Caudate nucleus (tissue), 63 donors: ENCODE measurements at places on chromosomes 7 and 10.

DNA sequence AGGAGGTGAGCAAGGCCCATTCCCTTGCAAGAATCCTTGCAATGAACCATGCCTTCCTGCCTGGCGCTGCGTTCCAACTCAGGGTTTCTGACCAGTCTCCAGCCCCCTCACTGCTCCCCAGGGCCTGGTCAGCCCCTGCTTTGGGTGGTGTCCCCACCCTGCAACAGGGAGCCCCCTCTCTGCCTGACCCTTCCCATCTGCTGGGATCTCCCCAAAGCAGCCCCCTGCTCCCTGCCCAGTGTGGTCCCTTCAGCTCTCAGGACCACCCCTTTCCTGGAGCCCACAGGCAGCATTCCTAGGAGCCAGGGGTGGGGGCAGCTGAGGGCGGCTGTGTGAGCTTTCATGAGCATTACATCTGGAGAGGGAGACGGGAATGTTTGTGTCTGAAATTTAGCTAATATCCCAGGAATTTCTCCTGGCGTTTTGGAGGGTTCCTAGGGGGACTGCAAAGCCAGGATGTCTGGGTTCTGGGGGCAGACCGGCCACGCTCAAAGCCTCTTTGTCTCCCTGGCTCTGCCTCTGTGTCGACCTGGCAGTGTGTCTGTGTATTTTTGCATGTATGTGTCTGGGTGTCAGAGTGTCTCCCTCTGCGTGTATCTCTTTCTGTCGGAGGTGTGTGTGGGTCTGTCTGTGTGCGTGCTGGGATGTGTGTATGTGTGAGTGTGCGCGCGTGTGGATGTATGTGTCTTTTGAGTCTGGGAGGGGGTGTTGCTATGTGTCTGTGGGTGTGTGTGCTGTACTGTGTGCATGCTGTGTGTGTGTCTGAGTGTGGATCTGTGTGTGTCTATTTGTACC lies 300.5 kb upstream of the ZMIZ1 start:
- no peak for DNase-seq

DNA sequence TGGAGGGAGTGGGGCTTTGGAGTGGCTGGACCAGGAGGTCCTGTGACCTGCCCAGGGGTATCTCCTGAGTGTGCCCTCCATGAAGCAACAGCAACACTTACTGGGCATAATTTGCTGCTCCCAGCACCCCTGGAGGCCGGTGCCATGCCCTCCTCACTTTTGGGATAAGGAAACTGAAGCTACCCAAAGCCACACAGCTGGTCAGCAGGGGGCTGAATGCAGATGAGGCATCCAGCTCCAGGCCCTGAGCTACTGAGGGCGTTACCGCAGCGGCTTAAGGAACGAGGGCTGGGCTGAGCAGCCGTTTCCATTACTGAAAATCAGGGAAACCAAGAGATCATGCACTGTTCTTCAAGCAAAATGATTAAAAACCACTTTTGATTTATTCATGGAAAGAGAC lies 408.9 kb downstream of the GLRX3 start:
- no peak for DNase-seq

DNA sequence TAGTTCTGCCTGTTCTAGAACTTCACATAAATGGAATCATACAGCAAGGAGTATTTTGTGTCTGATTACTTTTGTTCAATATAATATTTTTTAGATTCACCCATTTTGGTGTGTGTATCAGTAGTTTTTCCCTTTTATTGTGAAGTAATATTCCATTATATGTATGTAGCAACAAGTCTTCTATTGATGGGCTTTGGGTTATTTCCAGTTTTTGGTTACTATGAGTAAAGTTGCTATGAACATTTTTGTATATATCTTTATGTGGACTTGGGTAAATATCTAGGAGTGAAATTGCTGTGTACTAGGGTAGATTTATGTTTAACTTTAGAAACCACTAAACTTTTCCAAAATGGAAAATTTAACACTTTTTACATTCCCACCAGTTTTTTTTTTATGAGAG lies 35.7 kb downstream of the ADK start:
- no peak for DNase-seq

DNA sequence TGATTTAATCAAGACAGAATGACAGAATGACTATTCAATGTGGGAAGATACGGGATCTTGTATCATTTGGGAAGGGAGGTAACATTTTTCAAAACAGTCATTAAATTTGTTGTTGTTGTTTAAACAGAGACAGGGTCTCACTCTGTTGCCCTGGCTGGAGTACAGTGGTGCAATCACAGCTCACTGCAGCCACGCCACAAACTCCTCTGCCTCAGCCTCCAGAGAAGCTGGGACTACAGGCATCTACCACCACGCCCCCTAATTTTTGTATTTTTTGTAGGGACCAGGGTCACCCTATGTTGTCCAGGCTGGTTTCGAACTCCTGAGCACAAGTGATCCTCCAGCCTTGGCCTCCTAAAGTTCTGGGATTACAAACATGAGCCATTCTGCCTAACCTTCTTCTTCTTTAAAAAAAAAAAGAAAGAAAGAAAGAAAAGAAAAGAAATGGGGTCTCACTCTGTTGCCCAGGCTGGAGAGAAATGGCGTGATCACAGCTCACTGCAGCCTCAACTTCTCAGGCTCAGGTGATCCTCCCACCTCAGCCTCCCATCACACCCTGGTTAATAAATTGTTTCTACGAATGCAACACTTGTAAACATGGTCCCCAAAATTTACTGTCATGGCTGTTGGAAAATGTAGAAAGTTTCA lies 24.3 kb downstream of the YWHAG start:
- no peak for DNase-seq

- DNase-seq, result no peak
Observed at GRCh38 chr10:59648711-59649201, 60.9 kb downstream of the SLC16A9 start.

DNA sequence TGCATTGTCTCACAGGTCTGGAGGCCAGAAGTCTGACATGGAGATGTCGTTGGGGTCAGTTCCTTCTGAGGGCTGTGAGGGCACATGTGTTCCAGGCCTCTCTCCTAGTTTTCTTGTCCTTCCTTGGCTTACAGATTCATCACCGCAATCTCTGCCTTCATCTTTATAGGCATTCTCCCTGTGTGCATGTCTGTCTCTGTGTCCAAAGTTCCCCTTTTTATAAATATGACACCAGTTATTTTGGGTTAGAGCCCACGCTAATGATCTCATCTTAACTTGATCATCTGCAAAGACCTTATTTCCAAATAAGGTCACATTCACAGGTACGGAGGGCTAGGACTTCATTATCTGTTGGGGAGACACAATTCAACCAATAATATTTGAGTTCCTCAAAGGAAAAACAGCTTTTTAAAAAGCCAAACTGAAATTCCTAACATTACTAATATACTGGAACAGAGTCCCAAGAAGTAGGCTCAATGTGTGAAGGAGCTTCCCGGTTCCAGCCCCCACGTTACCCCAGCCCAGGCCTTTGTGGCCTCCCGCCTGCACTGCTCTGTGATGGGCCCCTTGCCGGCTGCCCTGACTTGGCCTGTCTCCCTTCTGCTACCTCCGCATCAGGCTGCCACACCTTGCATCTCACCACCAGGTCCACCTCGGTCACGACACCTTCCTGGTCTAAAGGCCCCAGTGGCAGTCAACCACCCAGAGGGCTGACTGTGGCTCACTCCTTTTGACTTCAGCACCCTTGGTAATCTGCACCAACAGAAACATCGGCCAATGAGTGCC lies 142.7 kb downstream of the KCNMA1 start:
- no peak for DNase-seq

- DNase-seq, result no peak
Observed at GRCh38 chr10:46266306-46266985, 20.4 kb upstream of the ANTXRL start.

- no peak for DNase-seq
Observed at GRCh38 chr7:139725077-139725476, 52.7 kb downstream of the HIPK2 start.

- DNase-seq, result no peak
Observed at GRCh38 chr7:82393076-82393839, 50.3 kb downstream of the CACNA2D1 start.

DNA sequence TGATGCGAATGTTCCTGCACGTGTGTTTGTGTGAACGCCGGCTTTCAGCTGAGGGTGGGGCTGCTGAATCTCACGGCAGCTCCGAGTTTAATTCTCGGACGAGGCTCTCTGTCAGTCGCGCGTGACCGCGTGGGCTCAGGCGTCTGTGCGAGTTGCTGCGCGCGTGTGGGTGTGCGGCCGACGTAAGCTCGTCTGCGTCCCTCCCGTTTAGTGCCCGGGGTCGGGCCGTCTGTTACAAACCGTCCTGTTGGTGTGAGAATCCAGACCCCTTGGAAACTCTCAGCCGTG lies 41.6 kb upstream of the CFAP46 start:
- no peak for DNase-seq

DNA sequence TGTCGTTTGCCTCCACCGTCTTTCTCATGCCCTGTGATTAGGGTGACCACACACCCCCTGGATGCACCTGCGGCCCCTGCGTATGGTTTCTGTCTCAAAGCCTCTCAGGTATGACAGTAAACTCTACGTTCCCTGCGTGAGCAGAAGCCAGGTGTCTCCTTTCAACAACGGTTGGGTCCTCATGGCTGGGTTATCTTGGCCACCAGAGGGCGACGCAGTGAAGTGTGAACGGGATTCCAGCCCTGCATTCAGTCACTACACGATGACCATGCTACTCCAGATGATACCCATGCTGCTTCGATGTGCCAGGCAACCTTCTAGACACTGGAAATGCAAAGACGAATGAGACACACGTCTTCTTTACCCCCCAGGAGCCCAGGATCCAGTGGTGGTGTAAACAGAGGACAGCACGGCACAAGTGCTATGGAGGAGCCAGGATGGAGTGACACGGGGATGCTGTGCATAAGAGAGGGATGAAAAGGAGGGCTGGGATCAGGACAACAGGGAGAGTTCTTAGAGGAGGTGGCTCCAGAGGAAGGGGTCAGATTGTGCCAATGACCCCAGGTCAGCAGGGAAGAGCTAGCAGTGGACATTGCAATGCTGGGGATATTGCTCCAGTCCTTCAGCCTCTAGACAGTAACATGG lies 228.1 kb upstream of the PFKP start:
- DNase-seq, result no peak

DNA sequence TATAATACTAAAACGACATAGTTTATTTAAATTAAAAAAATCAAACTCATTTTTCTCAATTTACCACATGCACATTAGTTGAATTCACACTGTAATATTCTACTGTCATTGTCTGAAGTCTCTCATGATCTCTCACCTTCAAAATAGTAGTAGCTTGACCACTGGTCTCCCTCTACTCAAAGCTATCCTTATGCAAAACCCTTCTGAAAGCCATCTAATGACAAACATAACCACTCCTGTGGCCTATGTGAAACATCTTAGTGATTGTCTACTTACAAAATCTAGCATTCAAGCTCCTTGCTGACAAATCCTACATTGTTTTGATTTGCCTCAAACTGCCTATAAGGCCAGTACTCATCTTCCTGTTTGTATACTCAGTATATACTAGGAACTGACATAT lies 606.0 kb upstream of the GHITM start:
- DNase-seq, result no peak

- DNase-seq, result no peak
Observed at GRCh38 chr7:36606153-36606975, 117.9 kb downstream of the AOAH start.

DNA sequence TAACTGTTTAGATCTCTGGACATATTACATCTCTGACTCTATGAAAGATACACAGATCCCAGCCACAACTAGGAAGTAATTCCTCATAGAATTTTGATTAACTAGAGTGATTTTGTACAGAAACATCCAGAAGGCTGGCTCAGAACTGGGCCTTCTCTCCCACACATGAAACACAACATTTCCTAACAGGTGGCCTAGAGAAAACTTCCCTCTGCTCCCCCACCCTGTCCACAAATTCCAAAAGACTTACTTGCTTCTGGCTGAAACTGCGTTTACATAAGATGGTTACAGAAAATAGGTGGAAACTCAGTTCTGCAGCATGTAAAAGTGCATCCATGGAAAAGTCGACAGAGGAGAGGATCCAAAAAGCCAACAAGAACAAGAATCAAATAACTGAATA lies 132.9 kb downstream of the FZD1 start:
- no peak for DNase-seq

GRCh38 chr10:12063483-12063818 lies 5.3 kb upstream of the DHTKD1 start:
- DNase-seq, result no peak

DNA sequence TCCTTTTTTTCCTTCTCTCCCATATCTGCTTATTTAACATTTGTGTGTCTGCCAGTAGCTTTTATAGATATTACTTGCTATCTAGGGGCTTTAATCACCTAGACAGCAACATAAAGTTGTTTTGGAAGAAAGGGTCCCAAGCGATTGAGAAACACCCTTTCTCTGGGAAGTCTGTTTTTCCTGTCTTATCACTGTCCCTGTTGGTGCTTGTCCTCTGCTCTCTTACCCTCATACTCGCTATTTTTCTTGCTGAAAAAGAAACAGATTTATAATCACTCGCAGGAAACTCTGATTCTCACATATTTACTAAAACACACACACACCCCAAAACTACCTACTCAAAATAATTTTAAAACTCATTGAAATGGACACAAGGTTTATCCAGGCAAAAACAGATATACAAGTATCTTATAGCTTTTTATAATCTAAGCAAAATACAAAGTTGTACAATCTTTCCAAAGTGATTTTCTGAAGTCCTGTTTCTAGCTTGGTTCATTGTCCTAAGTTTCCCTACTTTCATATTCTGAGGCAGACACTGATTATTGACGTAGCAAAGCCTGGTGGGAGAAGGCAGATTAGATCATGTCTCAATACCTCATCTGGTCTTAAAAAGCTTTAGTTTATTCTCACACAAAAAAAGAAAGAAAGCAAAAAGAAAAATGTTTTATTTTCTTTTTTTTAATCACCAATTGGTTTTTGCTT lies 157.3 kb downstream of the CACNA2D1 start:
- no peak for DNase-seq

DNA sequence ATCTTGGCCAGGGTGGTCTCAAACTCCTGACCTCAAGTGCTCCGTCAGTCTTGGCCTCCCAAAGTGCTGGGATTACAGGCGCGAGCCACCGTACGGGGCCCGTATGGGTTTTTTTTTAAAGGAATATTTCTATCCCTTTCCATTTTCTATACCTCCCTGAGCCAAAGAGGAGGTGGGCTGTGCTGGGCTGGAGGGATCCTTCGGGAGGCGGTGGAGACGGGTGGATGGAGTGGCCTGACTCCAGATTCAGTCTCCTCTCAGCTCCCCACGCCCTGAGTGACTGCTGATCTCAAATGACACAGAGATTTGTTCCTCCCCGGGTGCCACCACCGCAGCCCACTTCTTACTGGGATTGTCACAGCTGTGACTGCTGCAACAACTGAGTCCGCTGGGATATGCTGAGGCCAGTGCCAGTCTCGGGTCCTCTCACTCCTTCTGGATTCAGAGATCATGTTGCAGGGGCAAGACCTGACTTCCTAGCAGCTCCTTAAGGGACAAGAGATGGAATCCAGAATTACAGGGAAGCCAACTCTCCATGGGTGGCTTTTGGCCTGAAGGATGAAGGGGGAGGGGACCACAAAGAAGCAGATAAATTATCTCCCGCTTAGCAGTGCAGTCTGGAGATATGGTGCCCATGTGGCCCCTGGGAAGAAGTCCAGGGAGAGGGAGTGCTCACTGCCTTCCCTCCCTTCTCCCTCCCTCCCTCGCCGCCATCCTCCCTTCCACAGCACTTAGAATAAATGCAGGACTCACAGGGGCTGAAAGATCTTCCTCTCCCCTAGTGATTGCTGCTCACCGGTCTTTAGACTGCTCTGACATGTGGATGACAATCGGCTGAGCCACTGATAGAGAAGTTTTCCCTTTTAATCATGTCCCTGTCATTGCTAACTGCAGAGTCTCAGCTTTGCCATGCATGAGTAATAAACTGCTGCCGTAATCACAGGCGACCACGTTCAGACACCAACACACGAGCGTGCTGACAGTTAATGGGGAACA lies 14.3 kb downstream of the GALNT17 start:
- DNase-seq, result no peak

- DNase-seq, result no peak
Observed at GRCh38 chr7:25926009-25926408, 226.0 kb upstream of the NFE2L3 start.
